ENCODE measurements at places on chromosomes 13 and 19.

GRCh38 chr19:16417660-16418596, 53.8 kb downstream of the EPS15L1 start:
- peak; percentile 59 for DNase-seq

- no peak for DNase-seq
These were observed 123.6 kb downstream of the UQCRFS1 start for GRCh38 chr19:29089315-29089870.

DNA sequence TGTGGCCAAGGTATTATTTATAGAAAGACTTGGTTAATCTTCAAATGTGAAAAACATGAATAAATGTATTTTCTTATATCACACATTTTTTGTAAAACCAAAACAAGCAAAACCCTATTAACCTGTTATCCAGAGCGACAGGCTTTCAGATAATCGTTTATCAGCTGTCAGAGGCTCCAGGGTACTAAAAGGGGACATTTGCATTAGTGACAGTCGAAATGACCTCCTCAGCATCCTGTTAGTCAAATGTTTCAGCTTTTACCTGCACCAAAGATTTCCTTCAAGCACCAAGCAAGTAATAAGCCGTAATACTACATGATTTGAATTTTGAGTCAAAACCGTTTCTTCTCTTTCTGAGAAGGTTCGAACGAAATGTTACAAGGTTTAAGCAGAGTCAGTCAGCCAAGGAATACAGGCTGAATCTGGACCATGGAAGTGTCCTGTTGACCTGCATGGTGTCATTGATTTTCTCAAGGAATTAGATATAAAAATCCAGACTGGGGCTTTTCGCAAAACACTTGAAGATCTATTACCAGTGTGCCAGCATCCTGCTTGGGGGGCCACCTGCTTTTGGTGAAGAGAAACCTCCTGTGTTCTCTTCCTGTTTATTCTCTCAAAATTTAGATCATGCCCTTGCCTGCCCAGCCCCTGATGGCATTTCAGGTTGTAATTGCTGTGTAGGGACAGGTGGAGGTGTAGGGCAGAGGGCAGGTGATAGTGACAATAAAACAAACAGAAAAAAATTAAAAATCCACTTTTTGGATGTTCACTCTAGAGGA, 11.3 kb upstream of the RFC3 start:
- DNase-seq, result no peak

DNA sequence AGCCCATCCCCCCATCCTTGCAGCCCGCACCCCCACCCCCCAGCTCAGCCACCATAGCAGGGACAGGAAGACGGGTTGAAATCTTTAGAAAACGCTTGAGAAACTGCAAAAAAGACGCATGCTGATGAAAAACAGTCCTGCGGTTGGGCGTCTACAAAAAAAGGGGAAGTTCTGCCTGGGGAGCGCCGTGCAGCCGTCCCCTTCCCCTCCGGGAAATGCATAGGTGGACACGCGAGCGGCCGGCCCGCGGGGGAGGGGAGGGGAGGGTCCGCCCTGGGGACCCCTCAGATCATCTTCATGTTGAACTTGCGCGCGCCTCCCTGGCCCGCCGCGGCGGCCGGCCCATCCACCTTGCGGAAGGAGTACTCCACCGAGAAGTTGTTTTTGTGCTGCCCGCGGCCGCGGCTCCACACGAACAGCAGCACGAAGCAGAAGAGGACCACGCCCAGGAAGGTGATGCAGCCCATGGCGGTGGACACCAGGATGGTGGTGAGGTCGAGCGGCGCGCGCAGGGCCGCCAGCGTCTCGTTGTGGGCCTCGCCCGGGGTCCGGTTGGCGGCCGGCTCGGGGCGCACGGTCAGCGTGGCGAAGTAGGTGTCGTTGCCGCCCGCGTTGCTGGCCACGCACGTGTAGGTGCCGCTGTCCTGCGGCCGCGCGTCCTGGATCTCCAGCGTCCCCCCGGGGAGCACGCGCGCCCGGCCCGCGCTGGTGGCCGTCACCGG, 7.9 kb upstream of the PEAK3 start:
- DNase-seq, result no peak

GRCh38 chr13:113479179-113479578, 11.3 kb downstream of the DCUN1D2 start:
- no peak for DNase-seq

GRCh38 chr19:46089432-46089831, 35.1 kb downstream of the IGFL3 start:
- no peak for DNase-seq

DNA sequence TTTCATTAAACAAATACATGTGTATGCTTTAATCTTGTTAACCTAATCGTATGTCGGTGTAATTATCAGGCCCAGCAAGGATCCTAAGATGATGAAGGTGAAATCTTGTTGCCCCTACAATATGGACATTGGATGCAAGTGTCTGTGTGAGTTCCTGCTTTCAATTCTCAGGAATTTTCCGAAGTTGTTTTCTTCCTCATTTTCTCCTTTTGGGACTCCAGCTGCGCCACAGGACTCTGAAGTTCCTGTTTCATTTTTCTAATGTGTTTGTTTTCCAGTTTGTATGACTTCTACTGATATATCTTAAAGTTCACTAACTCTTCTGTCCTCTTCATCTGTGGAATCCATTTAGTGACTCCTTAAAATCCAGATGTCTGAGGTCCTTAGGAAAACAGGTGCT, 11.9 kb upstream of the OR7D2 start:
- DNase-seq, result no peak

DNA sequence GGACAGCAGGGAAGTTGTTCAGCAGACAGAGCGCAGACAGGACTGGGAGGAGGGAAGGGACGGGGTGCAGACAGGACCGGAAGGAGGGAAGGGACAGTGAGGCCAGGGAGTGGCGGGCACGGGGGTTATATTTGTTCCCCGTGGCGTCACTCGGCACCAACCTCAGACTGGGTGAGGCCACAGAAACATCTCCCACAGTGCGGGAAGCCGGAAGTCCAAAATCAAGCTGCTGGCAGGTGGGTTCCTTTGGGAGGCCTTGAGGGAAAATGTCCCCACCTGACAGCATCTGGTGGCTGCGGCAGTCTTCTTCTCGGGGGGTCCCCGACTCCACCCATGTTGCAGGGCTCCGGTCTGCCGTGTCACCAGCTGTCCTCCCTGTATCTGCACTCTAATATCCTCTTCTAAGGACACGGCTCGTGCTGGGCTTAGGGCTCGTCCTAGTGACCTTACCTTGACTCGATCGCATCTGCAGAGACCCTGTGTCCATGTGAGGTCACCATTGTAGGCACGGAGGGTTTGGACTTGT, 133.0 kb downstream of the STK24 start:
- no peak for DNase-seq

DNA sequence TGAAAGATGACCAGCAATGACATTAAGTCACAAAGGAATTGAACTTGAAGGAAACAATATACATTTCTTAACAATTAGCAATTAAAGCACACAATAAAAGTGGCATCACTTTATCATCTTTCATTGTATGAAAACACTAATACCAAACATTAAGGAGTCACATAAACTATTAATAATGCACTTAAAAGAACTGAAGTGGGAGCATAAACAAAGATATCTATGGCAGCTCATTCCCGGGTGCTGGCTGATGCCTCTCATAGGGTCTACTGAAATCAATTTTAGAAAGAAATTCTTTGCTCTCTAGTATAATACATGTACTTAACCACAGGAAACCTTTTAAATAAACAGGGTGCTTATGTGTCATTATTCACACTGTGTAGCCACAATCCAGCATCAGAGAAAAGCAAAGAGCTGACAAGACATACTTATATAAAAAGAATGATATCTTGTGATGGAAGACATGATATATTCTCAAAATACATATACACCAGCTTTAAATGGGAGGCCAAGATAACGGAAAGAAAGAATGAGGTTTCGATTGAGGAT, 1207.8 kb downstream of the EFNB2 start:
- DNase-seq, result no peak

- peak; percentile 64 for DNase-seq
These were observed at the start of gene GAMT for GRCh38 chr19:1401138-1401888. GAMT (minus strand) TSS chr19:1401542; CDS start chr19:1401476, 66 bp downstream.

GRCh38 chr13:101303521-101303920, 112.8 kb downstream of the NALCN start:
- DNase-seq, result no peak

- DNase-seq, result no peak
These were observed 83.0 kb downstream of the POLR1D start for GRCh38 chr13:27704681-27705080.

DNA sequence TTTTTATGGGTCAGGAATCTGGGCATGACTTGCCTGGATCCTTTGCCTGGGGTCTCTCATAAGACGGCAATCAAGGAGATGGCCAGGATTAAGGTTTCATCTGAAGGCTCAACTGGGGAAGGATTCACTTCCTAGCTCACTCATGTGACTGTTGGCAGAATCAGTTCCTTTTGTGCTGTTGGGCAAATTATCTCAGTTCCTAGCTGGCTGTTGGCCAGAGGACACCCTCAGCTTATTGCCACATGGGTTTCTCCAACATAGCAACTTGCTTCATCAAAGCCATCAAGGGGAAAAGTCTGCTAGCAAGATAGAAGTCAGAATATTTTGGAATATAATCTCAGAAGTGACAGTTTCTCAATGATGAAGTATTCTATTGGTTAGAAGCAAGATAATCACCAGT, 12.2 kb upstream of the EVI5L start:
- DNase-seq, result no peak

DNA sequence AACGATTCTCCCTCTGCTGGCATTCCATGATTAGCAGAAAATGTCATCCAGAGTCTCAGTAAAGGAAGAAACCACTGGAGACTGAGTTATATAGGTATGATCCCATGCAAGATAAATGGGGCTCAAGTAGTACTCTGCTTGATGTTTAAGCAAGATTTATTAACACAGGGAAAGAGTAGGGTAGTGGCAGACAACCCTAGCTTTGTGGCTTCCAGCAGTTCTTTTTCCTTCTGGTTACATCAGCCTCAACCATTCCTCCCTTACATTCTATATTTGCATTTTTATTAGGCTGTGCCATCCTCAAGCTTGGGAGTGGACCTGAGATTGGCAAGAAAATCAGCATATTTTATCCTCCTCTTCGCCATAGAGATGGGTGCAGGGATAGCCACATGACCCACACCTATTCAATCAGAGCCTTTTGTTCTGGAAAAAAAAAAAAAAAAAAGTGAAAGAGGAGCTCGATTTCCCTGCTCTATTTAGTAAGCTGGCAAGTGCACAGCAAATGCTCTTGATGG, 402.1 kb downstream of the ZNF536 start:
- no peak for DNase-seq

DNA sequence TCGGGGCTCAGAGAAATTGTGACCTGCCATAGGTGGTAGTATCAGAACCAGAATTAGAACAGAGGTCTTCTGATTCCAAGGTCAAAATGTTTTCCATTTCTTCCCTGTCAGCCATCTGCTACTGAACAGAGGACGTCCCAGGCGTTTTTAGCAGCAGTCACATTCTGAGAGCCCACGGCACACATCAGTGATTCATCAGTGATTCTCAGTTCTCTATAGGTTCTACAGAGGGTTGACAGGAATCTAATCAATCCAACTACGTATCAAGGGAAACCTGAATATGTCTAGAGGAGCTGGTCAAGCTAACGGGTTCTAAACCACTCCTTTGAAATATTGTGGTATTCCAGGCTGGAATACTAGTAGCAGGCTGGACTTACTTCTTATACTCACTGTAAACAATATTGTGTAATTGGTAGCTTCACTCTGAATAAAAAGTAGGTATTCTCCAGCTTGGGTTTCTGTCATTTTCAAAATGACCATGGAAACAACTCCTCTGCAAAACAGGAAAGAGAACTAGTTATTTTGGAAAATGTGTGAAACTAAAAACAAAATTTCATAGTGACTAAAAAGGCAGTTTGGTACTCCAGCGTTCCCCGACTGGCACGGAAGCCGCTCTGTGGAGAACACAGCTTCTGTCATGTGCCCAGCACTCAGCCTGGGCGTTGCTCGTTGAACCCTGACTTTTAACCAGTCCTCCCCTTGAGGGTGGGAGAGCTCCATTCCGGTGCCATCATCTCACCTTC, 43.2 kb downstream of the FLT3 start:
- DNase-seq, result no peak

GRCh38 chr19:5809053-5809452, 4.2 kb downstream of the NRTN start:
- no peak for DNase-seq

DNA sequence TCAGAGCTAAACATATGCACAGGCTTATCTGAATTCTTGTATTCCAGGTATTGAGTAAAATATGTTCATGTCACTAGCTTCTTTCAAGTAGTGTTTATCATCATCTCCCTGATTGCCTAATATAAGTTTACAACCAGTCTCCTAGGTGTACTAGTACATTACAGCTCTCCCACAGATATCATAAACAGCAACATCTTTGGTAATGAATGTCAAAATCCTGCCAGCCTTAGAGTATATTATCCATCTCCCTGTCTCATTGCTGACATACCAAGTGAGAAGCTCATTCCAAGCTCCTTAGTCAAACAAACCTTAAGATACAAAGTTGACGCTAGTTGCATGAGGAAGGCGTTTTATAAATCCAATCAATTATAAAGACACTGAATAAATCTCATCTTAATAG, 689.1 kb upstream of the GPC6 start:
- no peak for DNase-seq

- DNase-seq, result no peak
These were observed 904 bp upstream of the ARHGAP33 start for GRCh38 chr19:35774274-35775045.

DNA sequence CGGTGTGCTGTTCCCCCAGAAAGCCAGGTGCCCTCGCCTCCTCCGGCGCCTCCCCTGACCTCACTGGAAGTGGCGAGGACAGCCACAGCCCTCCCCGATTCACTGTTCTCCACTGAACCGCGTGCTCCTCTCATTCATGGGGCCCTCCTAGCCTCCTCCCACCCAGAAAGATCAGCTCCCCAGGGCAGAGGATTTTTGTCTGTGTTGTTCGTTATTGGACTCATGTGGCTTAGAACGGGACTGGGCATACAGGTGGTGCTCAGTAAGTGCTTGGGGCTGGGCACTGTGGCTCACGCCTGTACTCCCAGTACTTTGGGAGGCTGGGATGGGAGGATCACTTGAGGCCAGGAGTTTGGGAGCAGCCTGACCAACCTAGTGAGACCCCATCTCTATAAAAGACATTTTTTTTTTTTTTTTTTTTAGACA, 3.8 kb downstream of the PRTN3 start:
- no peak for DNase-seq

- DNase-seq, result no peak
These were observed 238 bp downstream of the ZNF260 start for GRCh38 chr19:36527873-36528193.

DNA sequence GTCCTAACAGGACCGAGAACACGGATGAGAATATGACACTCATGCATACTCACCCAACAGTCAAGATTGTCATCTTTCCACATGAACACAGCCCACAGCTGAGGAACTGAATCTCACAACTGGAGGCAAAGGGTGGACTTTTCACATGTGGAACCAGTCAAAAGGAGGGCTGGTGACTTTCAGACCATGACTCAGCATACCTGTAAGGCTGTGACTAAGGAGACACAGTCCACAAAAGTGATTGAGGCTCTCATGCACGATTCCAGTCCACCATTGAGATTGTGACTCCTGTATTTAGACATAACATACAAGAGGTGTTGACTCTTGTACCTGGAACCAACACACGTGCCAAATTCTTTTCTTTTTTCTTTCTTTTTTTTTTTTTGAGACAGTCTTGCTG, 40.0 kb downstream of the ZNF729 start:
- DNase-seq, result no peak
